NAMALWA (cell line): ENCODE measurements at places on chromosomes 13 and 19.

DNA sequence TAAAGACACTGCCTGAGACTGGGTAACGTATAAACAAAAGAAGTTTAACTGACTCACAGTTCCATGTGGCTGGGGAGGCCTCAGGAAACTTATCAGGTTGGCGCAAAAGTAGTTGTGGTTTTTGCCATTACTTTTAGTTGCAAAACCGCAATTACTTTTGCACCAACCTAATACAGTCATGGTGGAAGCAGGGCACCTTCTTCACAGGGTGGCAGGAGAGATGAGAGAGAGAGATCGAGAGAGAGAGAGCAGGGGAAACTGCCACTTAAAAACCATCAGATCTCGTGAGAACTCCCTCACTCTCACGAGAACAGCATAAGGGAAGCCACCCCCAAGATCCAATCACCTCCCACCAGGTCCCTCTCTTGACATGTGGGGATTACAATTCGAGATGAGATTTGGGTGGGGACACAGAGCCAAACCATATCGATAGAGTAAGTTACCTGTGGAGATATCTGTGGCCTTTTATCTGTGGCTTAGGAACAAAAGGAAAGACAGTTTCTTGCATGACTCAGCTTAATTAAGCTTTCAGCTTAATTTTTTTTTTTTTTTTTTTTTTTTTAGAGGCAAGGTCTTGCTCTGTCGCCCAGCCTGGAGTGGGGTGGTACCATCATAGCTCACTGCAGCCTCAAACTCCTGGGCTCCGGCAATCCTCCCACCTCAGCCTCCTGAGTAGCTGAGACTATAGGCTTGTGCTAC is 7.6 kb upstream of the CABP5 start:
- peak; percentile 9 for DNase-seq

DNA sequence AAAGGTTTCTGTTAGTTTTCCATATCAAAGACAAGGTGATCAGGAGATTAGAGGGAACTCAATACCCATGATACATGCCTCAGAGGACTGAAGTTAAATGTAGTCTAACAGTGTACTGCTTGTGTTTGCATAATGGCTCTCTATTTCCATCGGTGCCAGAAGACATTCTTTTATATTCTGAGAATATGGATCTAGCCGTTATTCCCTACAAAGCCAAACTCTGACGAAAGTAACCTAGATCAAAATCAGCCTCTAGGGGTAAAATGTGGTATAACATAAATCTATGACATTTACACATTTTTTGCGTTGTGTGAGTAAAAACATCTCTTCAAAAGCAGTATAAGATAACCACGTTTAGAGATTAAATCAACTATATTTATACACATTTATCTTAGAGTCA is 2232.7 kb downstream of the PCDH9 start:
- DNase-seq = no peak

GRCh38 chr13:55967055-55967454 is 1173.7 kb upstream of the PRR20A start:
- no peak for DNase-seq

DNA sequence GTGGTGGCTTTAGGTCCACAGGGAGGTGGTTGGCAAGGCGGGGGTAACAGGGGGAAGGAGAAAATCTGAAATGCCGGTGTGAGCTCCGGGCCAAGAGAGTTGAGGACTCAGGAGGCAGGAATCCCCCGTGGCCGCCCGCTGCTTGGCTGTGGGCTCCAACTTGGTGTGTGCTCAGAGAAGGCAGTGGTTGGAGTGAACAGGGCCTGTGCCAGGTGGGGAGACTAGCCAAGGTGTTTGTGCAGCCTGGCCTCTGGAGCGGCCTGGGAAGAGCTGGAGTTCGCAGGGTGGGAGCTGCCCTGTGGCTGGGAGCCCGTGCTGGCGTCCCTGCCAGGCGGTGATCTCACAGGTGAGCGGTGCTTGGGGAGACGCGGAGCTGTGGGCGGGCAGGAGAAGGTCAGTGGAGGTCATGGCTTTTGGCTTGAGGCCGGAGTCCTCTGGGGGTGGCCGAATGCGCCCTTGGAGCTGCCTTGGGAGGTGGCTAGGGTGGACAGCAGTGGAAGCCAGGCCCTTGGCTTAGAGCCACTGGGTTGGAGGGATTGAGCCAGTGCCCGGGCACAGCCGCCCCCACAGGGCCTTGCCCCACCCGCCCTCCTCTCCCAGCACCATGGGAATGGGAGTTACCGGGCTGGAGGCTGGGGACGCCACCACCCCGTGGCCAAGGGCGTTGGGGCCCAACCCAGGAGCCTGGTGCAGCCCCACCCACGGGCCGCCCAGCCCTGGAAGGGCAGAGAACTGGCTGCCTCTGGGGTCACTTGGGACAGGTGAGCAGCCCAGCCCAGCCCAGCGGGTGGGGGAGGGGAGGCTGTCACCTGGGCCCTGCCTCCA is 7.1 kb upstream of the CIRBP start:
- DNase-seq = peak; percentile 31

- no peak for DNase-seq
These were observed 7.1 kb downstream of the CD37 start for GRCh38 chr19:49342291-49342721.

DNA sequence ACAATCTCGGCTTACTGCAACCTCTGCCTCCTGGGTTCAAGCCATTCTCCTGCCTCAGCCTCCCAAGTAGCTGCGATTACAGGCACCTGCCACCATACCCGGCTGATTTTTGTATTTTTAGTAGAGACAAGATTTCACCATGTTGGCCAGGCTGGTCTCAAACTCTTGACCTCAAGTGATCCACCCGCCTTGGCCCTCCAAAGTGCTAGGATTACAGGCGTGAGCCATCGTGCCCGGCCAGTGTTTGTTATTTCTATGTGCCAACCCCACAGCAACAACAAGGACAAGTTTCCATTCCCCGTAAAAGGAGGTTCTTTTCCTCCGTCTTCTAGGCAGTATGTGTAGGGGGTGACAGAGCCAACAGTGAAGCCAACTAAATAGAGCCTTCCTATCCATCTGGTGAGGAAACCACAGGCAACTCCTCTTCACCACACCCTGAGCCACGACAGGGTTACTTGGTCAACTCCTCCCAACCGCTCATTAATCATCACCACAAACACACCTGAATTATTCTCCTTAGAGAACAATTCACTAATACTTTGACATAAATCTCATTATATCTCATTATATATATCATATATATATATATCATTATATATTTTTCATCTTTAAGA is 25.5 kb downstream of the FOXO1 start:
- no peak for DNase-seq

- DNase-seq = no peak
These were observed 154.0 kb upstream of the TSHZ3 start for GRCh38 chr19:31503211-31503610.

GRCh38 chr13:76883236-76883635 is 3.0 kb downstream of the KCTD12 start:
- no peak for DNase-seq

GRCh38 chr19:45629704-45630103 is 9.5 kb downstream of the EML2 start:
- no peak for DNase-seq

- peak; percentile 75 for DNase-seq
These were observed 230.2 kb downstream of the TDRD3 start for GRCh38 chr13:60627071-60627686.

DNA sequence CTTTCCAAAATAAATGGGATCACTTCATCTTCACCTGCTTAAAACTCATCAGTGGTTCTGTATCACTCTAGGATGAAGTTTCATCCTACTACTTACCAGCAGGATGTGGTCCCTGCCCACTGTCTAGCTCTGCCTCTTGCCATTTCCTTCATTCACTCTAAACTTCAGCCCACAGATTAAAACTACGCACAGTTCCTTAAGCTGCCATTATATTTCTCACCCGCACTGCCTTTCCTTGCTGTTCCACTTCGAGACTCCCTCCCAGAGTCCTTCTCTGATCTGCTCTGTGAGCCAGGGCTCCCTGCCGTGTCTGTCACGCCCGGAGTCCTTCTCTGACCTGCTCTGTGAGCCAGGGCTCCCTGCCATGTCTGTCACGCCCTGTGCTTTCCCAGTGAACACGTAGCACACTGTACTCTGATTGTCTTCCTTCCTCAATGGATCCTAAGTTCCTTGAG is 52.0 kb upstream of the NPAS1 start:
- DNase-seq = no peak

DNA sequence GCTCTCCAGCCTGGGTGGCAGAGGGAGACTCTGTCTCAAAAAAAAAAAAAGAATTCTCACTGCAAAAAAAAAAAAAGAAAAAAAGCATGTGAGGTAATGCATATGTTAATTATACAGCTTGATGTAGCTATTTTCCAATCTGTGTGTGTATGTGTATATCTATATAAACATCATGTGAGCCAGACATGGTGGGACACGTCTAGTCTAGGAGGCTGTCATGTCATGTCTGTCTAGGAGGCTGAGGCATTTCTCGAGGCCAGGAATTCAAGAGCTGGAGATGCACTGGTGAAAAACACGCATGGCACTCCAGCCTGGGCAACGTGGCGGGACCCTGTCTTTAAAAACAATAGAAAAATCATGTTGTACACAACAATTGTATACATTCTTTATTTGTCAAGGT is 6.9 kb upstream of the SBK3 start:
- DNase-seq = no peak

DNA sequence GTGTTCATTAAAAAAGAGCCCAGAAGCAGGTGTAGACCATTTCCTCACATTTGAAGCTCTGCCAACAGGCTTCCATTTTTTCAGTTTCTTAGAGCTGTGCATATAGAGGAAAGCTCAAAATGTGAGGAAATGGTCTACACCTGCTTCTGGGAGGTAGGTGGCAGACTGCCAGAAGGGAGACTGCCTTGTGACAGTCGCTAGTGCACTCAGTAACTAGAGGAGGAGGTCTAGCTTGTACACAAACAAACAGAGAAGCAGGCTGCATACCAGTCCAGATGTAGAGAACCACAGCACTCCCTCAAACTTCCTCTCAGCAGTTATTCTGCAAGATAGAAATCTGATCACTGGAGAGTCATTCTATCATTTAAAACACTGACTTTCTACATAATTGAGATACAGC is 800.2 kb downstream of the EFNB2 start:
- no peak for DNase-seq

DNA sequence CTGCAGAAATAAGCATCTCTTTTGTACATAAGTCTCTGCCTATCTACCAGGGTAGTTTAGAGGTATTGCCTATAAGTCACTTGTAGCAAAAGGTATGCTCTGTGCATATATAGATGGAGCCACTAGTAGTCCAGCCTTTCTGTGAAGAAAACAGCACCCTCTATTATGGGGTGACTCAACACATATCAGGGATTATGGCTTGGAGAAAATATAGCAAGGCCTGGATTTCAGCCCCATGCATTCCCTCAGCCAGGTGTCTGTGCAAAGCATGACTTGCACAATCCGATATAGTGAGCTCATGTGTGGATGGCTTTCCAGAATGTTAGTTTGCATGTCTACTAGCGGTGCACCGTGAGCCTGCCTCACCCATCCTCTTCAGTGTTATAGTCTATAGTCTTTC is 13.4 kb upstream of the NALCN start:
- DNase-seq = no peak
